Stimulated activated CD4-positive, alpha-beta T cell treated with anti-CD3 and anti-CD28 coated beads, TNF-alpha, amount 100 ng/mL, for 24 hours (primary cell): ENCODE measurements at places on chromosomes 3 and 15.

DNA sequence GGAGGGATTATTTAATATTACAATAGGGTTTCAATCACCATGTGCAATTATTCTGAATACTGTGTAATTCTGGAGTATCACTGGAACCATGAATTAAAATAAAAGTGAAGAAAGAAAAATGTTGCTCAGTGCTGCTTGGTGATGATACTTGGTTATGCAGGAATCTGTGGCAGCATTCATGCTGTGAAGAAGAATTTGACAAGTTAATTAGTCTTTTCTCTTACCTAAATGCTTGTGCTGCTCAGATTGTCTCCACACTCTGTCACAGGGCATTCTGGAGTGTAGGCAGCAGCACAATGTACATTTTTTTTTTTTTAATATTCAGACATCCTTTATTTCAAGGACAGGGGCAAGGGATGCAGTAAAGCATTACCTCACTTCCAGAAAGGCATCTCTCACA, 749.3 kb upstream of the CADM2 start:
- DNase-seq: no peak

GRCh38 chr3:128546646-128547045, 53.6 kb upstream of the GATA2 start:
- no peak for DNase-seq

DNA sequence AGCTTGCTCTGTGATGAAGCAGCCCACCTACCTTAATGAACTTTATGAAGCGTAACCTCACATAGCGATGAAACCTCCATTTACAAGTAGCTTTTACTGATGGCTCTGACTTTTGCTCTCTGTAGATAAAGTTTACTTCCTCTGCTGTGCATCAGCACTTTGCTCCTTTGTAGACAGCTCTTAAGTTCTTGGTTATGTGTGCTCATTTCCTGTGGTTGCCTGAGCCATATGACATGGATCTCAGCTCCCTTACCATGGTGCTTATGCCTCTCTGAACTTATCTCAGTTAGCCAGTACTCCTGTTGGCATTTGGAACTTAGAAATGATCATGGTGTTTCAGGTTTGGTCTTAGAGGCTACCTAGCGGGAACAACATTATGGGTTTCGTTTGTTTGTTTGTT, 7.8 kb downstream of the MFSD1 start:
- DNase-seq: no peak

GRCh38 chr3:158221426-158221825, 111.5 kb downstream of the RSRC1 start:
- no peak for DNase-seq

DNA sequence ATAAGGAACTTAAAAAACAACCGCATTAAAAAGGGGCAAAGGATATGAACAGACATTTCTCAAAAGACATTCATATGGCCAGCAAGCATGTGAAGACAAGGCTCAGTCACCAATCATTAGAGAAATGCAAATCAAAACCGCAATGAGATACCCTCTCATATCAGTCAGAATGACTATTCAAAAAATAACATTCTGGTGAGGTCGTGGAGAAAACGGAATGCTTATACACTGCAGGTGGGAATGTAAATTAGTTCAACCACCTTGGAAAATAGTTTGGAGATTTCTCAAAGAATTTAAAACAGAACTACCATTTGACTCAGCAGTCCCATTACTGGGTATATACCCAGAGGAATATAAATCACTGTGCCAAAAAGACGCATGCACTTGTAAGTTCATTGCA, 496.6 kb upstream of the SGO1 start:
- no peak for DNase-seq

DNA sequence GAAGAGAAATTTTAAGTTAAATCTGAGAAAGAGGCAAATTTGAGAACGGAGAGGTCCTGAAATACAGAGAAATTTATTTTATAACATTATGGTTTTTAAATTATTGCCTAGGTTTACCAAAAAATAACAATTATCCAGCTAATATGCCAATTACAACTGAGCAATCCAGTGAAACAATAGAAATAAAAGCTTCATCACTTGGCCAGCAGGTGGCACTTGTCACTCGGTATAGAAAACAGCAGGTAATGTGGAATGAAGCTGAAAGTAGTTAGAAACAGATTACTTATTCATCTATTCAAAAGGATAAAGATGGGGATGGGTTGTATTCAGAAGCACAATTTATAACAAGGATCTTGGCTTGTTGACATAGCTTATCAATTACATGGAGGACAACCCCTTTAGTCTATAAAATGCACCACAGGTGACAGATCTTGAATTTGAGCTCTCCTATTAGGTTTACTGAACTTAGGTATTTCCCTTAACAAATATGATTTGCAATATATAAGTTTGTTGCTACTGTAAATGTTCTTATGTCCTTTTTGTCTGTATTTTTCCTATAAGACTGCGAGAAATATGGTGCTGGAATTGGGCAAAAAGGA, 70.1 kb upstream of the GUCA1C start:
- peak; percentile 15 for DNase-seq

GRCh38 chr3:159624616-159625015, 364.0 kb upstream of the IL12A start:
- no peak for DNase-seq

- no peak for DNase-seq
These were observed 79.8 kb upstream of the HRH1 start for GRCh38 chr3:11074451-11074850.

- no peak for DNase-seq
These were observed 21.2 kb downstream of the GRIP2 start for GRCh38 chr3:14518893-14519292.

DNA sequence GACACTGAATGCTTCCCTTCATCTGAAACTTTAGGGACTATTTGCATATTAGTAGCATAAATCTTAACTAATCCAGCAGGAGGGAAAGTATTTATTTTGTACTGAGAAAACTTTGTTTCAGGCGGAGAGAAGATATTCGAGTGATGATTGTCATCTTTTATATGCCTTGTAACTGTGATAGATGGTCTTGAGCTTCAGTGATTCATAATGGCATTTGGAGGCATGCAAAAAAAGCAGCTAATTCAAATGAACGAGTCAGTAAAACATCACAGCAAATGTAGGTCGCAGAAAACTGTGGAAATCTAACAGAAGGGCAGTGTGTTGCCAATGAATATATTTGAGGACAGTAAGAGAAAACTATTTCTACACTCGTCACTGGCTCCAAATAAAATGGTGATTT, 643.7 kb upstream of the NAALADL2 start:
- no peak for DNase-seq

DNA sequence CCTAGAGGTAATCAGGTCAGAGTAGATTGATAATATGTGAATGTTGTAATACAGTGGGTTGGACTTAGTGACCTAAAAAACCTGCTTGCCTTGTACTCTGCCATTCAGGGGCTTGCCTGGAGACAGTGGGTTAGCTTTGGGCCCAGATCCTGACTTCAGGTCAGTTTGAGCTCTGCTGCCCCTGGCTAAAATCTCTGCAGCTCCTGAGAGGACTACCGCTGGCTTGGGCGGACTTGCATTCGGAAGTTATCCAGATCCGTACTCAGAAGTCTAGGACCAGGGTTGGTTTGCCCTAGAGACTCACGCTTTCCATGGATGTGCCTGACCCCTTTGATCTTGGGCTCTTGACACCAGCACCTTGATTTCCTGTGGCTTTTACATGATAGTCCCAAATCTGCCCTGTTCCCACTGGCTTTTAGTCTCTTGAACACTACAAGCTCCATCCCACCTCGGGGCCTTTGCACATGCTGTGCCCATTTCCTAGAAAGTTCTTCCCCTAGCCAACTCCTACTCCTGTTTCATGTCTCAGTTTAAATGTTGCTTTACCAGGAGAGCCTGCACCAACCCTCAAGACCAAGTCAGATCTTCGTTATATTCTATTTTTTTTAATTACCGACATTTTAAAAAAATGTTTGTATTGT, 5.9 kb downstream of the ACSBG1 start:
- no peak for DNase-seq

DNA sequence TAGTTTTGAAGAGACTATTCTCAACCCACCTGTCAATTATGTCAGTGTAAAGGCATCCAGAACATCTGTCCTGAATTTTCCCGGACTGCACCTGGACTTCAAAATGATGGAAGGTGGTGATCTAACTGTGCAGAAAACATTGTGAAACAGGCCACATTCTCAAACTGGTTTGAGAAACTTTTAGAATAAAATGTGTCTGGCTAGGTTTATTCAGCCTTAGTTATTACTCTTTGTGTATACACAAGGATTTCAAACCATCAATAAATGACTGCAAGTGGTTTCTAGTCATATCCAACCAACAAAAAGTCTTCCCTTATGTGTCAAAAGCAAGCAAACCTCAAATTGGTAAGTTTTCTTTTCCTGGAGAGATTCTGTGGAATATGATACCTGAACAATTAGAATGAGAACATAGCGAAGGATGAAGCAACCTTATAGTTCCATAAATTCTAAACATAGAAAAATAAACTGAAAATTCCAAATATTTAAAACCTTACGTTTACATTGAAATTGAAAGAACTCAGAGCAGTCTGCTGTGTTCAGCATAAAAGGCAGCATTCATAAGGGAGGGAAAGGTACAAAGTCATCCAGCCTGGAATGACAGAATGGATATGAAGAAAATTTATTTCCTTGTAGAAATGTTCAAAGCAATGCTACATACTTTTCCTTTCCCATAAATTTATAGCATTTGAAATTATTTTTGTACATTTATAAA, 306.6 kb upstream of the TGFBR2 start:
- no peak for DNase-seq

DNA sequence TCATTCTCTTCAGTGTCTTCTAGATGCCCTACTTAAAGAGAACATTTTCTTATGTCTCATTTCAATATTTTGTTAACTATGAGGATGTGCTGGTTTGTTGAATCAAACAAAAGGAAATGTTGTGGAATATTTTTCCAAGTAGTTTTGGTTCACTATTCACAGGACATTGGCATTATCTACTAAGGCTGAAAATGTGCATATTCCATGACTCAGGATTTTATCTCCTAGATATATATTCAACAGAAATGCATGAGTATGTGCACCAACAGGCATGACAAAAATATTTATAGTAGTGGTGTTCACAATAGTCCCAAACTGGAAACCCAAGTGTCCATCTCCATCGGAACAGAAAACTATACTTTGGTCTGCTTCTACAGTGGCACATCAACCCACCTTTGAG, 16.7 kb upstream of the NR1I2 start:
- DNase-seq: no peak

GRCh38 chr3:51024121-51024520, 349.4 kb downstream of the DOCK3 start:
- no peak for DNase-seq

- no peak for DNase-seq
These were observed 136.8 kb upstream of the PLXNA1 start for GRCh38 chr3:126845920-126846715.

DNA sequence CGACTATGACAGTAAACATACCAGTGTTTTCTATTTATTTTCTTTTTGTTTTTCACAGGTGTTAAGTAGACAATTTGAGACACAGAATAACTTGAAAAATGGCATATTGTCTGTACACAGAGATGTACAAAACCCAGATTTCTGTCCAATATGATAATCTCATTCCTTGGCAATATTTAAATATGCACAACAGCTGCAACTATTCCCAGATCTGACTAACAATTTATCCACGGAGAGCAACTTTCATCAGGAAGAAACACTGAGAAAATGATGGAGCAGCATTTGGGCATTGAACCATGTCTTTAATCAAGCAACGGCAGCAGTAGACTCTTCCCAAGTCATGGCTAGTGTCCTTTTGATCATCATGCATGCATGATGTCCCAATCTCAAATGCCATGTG, 452.6 kb downstream of the ZPLD1 start:
- DNase-seq: no peak

- no peak for DNase-seq
These were observed 265.6 kb upstream of the ATP11B start for GRCh38 chr3:182527745-182528144.

DNA sequence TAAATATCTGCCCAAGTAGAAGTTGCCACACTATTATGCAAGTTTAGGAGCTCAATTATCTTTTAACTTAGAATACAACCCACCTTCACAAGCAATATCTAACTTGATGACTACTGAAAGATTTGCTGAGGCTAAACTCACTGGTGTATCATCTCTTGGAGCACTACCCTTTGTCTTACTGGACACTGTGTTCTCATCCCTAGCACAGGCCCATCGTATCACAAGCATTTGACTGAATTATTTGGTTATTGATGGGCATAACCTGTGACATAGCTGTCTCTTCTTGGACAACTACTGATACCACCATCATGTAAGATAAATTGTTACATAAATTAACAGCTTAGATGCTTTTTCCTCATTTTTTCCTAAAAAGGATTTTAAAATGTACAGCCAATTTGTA, 216.2 kb upstream of the THBS1 start:
- no peak for DNase-seq

GRCh38 chr15:79953951-79954444, 17.0 kb downstream of the BCL2A1 start:
- DNase-seq: no peak

DNA sequence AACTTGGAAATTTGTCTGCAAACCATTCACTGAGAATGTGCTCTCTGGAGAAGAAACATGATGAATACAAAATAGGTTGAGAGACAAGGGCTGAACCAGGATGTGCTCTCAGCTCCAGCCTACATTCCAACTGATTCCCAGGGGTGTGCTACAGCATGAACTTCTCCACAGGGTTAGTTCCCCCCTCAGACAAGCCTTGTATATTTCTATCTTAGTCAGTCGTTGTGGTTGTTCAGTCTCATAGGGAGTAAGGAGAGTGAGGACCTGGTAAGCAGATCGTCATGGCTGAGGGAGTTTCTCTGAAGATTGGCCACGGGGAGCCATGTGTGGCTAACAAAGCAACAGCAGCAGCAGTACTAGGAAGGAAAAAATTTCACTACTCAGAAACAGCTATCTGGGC, 919.7 kb upstream of the CADM2 start:
- no peak for DNase-seq

DNA sequence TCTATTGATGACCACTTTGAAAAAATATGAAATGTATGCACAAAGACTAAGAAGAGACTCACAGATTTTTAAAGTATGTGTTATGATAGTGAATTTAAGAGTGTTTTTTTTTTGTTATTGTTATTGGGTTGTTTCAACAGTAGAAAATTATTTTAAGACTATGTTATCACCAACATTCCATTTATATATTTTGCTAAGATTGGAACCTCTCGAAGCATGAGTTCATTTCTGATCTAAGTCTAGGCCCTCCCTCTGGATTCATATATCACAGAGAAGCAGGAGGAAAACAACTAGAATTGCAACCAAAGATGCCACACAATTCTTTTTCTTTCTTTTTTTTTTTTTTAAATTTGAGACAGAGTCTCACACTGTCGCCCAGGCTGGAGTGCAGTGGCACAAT, 46.8 kb downstream of the ITGB5 start:
- DNase-seq: no peak

GRCh38 chr3:156371701-156372100, 183.2 kb downstream of the SSR3 start:
- no peak for DNase-seq
